Right renal cortex interstitium (tissue), 3 donors: ENCODE measurements at places on chromosomes 3 and 15. TPM values are rescaled to one million over a fixed set of nuclear protein-coding genes. Genes with fewer than 3 reads are reported as not detected.

SEC22C gene
- polyA plus RNA-seq, result 45.8 TPM

DNA sequence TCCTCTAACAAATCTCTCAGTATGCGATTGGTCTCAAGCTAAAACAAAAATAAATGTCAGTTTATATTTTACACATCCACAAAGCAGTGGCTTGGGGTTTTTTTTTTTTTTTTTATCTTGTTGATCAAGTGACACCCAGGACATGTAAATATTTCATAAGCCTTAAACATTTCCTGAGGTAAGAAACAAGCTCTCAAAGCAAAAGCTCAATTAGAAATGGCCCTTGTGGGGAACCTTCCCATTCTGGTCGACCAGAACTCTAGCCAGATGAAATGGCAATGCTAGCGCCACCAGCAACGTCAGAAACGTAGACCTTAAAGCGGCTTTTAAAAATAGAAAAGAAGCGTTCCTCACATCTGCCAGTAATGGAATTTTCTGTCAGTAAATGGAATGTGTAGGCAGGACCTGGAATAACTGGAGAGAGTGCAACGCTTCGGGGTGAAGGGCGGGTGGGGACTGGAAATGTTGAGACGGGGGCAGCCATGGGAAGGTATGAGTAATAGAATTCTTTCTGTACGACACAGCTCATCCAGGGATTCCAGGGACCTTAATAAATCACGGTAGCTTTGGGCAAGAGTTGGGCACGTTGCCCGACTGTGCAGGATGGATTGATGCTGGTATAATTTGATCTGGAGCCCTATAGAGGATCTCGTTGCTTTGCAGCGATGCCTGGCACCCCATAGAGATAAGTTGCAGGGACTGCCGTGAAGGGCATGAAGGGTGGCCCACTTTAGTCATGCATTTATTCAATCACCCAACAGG lies 44.4 kb downstream of the BTD start:
- DNase-seq, result no peak

GP9 gene
- 0.92 TPM for polyA plus RNA-seq

DNA sequence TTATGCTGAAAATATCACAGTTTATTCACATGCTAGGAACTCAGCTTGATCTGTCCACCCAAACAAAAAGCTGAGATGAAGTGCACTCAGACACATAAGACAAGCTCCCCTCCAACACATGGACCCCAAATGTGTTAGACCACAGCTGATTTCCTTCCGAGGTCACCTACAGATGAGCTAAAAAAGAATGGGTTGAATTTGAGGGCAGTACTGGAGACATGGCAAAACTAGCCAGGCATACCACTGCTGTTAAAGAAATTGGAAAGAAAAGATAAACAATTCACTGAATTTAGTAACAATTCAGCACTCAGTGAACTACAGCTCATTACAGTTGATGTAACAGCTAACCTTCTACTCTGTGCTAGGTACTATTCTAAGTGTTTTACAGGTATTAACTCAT lies 15.5 kb downstream of the PARP9 start:
- DNase-seq, result no peak

CFAP100 gene
- polyA plus RNA-seq, result 0.55 TPM

DNA sequence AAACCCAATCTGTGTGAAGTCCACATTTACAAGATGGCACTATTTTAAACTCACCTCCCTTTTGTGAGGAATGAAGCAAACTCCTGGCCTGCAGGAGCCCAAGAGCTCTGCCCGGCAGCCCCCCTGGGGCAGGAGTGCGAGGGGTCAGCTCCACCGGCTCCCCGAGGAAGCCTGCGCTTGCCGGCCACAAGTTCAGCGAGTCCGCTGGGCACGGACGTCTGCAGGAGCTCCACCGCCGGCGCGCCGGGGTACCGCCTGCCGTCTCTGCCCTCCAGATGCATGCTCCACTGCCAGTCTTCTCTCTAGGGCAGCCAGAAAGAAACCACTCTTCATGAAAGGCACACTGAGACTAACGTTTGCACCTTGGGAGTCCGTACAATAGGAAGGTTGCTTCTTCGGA lies 17.5 kb downstream of the OCA2 start:
- DNase-seq, result no peak
